ENCODE measurements at places on chromosomes 5 and 9.

GRCh38 chr9:129482521-129483414, 138.1 kb downstream of the C9orf50 start:
- DNase-seq = peak; percentile 32

- no peak for DNase-seq
These were observed 1.6 kb upstream of the DOK3 start for GRCh38 chr5:177511181-177511580.

DNA sequence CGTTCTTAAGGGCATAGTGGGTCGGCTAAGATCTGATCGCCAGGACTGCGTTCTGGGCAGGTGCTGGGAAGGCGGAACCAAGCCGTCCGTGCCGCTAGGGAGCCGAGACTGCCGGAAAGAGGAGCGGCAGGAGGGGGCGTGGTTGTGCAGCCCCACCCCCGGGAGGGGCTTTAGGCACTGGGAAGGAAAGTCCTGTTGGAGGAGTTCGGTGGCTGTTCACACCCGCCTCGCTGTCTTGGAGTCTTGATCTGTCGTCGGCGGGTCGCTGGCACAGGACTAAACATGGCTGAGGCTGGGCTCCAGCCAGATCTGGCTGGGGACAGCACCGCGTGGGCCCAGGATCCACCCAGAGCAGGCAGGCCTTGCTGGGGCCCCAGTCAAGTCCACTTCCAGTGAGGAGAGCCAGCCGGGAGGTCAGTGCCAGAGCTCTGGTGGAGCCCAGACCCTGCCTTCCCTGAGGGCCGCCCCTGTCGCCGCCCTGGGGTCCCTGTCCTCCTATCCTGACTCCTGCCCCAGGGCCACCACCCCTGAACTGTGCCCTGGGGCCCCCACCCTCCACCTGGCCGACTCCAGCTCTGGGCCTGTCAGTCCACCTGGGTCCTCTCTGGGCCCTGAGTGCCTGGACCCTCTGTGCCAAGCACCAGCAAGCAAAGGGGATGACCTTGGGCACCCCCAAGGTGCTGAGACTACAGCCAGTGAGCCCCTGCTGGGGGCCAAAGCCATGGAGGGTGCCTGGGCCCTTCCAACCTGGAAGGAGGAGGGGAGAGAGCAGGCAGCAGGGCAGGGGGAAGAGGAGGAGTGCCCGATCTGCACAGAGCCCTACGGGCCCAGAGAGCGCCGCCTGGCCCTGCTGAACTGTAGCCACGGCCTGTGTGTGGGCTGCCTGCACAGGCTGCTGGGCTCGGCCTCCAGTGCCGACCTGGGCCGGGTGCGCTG, 4.5 kb downstream of the RNF208 start:
- DNase-seq = no peak

- DNase-seq = no peak
These were observed 29.1 kb downstream of the TSPAN17 start for GRCh38 chr5:176676361-176676824.

DNA sequence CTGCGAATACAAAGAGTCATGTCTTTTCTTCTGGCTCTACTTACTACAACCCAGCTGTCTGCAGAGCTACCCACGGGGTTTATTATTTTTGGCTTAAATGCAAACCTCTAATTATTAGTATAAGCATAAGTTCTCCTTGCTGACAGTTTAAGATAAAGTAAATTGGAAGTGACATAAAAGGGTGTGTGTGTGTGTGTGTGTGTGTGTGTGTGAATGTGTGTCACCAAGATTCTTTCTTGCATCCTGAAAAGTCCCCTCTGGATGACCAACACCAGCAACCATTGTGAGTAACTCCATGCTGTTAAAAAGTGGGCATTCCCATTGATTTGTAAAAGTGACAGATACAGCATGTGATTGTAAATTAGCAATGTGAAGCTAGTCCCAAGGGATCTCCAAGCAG, 803.8 kb upstream of the ZNF608 start:
- no peak for DNase-seq

GRCh38 chr5:90956511-90957097, 398.0 kb downstream of the ADGRV1 start:
- no peak for DNase-seq

GRCh38 chr9:121252104-121252851, 15.7 kb upstream of the GSN start:
- DNase-seq = no peak

GRCh38 chr9:35646153-35646532, 4.6 kb downstream of the SIT1 start:
- DNase-seq = no peak

DNA sequence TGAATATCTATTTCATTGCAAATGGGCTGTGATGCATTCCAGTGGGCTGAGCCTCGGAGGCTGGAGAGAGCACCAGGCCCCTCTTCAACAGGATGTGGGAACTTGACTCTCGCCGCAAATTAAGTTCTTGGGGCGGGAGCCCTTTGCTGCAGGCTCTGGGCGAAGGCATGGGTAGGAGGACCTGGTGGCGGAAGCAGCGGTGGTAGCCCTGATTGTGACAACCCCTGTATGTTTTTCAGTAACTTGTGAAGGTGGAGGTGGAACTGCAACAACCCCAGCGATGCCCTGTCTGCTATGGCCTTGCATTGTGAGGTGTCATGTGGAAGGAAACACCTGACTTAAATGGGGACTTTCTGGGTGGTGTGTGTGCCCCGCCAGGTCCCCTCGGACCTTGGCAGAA, 9.4 kb downstream of the FYB1 start:
- DNase-seq = peak; percentile 67

DNA sequence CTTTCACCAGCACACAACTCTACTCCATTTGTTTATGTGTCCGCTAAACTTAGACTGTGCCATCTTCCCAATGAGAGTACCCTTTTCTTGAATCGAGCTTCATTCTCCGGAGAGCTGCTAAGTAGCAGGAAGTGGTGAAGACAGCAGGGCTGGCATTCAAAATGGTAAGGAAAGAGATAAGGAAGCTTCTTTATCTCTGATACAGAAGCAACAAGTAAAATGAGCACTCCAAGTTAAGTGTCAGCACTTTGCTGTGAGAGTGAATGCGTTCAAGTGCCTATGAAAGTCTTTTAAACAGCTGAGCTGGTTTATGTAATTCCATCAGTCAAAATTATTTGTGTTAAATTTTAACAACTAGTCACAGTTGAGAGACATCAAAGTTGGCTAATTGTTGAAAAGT, 386.8 kb upstream of the PTPRD start:
- no peak for DNase-seq

GRCh38 chr5:168404365-168404764, 81.9 kb upstream of the RARS1 start:
- DNase-seq = no peak

GRCh38 chr9:113678119-113678858, 197.8 kb upstream of the ZNF618 start:
- DNase-seq = no peak

DNA sequence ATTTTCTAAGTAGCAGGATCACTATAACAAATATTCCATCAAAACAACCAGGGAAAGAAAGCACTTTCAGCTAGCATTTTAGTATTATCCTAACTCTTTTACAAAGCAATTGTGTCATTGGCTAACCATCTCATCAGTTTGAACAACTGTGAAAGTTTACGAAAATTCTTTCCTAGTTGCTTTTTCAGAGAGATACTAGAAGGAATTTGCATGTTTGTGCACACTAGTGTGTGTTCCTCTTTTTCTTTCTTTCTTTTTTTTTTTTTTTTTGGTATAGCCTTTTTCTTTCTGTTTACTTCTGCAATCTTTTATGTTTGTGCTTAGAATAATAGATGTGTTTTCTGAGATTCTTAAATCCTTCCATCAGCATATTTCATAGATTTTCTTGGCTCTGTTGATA, 124.7 kb upstream of the SEMA6A start:
- DNase-seq = no peak

Data from activated naive CD4-positive, alpha-beta T cell treated with anti-CD3 and anti-CD28 coated beads, Interleukin-2, amount 50 U/mL, for 72 hours (primary cell).